ENCODE measurements at places on chromosomes 2 and 18.

GRCh38 chr2:164717000-164717803 is 95.9 kb upstream of the GRB14 start:
- DNase-seq, result no peak

- no peak for DNase-seq
Measured at GRCh38 chr2:219112062-219112406, 48.6 kb downstream of the NHEJ1 start.

- DNase-seq, result no peak
Measured at GRCh38 chr2:156294945-156295580, 37.5 kb downstream of the NR4A2 start.

GRCh38 chr2:29780906-29781305 is 140.5 kb downstream of the ALK start:
- peak; percentile 31 for DNase-seq

DNA sequence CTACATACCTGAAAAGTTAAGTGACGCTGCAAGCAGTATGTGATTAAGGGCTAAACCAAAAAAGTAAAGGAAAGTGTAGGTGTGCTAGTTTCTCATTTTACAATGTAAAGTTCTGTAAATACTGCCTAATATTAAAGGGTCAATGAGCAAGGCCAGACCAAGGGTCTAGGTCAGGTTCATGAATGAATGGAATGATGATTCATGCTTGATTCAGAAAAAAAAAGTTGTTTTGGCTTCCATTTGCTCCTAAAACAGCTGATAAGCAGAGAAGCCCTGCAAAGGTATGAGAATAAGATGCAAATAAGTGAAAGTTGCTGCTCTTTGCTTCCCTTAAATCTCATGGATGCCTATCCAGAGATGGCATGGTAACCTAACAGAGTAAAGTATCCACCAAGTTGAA is 61.3 kb downstream of the PTRHD1 start:
- DNase-seq, result no peak

GRCh38 chr18:57803103-57803969 is at the start of gene ATP8B1:
Gene ATP8B1, minus strand, starts transcription at chr18:57803315. Its CDS starts 71,508 bp downstream, at chr18:57731807.
- no peak for DNase-seq

DNA sequence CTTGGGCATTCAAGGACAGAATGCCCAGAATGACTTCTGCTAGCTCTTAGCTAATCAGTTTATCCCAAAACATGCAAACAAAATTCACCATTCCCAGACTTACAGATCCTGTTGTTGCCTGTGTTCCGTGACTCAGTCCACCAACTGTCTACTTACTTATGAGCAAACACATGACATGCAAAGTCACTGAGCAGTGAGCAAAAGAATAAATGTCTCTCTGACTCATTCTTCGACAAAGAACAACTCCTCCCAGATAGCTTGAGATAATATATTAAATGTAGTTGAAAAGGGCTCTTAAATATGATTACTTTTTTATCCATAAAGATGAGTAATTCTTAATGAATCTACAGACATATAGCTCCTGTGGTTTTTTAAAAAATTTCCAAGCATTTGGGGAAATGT is 9.0 kb upstream of the CREG2 start:
- peak; percentile 80 for DNase-seq

- DNase-seq, result no peak
Measured at GRCh38 chr2:1022178-1022577, 71.5 kb downstream of the SNTG2 start.

- DNase-seq, result no peak
Measured at GRCh38 chr2:82657106-82657505, 1802.0 kb downstream of the SUCLG1 start.

- no peak for DNase-seq
Measured at GRCh38 chr18:63472380-63472779, 4.4 kb upstream of the SERPINB5 start.

DNA sequence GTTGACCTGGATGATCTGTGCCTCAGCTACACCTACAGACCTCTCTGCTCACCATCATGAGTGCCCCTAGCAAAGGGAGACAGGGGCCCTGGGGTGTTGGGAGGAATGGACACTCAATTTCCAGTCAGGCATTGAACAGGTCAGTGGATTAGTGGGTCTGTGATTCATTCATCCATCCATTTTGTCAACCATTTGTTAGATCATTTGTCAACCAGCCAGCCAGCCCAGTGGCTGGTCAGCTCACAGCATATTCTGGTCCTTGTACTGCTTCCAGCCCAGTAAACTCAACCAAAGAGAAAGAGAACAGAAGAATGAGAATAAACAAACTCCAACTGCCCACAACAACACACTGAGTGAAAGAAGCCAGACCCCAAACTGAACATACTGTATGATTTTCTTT is 4.6 kb upstream of the KLF11 start:
- no peak for DNase-seq

GRCh38 chr2:100291152-100291970 is 30.9 kb downstream of the LONRF2 start:
- DNase-seq, result peak; percentile 83

DNA sequence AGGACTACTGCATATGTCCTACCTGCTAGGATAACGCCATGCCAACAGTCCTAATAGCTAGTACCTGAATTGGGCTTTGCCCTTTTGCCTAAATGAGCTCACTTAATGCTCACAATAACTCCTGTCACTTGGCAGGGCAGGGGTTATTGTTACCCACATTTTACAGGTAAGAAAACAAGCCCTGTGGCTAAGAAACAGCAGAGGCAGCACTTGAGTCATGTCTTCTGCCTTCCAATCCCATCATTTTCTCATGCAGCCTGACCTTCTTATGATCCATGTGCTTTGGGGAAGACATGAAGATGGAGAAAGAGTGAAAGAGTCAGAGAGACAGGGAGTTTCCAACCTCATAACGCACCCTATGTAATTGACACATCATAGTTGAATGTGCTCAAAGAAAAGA is 33.6 kb upstream of the LPIN1 start:
- no peak for DNase-seq

DNA sequence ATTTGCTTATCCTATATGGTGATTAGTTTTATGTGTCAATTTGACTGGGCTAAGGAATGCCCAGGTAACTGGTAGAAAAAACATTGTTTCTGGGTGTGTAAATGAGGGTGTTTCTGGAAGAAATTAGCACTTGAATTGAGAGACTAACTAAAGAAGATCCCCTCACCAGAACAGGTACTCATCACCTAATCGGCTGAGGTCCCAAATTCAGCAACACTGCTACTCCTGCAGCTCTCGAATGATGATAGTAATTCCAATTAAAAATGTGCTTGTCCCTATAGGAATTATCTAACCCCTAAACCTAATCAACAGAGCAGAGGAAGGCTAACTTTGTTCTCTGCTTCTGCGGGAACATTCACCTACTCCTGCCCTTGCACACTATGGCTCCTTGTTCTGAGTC is 464.5 kb upstream of the CHST9 start:
- DNase-seq, result no peak

GRCh38 chr2:46225730-46226129 is 71.5 kb upstream of the EPAS1 start:
- DNase-seq, result no peak

GRCh38 chr18:5738526-5738925 is 156.8 kb downstream of the TMEM200C start:
- no peak for DNase-seq

- no peak for DNase-seq
Measured at GRCh38 chr2:36371928-36372391, 16.4 kb downstream of the CRIM1 start.

DNA sequence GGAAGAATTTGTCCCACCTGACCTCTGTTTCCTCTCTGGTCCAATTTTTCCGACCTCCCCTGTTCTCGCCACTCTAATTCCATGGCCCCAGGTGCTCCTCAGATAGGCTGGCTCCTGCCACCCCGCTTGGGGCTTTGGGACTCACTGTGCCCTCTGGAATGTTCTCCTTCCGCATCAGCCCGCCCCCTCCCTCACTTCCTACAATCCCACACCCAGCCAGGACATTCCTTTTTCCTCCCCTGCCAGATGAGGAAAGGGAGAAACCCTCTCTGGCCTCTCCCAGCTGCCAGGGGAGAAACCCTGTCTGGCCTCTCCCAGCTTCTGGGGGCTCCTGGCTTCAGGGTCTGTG is 3.1 kb upstream of the OR6B2 start:
- DNase-seq, result no peak

DNA sequence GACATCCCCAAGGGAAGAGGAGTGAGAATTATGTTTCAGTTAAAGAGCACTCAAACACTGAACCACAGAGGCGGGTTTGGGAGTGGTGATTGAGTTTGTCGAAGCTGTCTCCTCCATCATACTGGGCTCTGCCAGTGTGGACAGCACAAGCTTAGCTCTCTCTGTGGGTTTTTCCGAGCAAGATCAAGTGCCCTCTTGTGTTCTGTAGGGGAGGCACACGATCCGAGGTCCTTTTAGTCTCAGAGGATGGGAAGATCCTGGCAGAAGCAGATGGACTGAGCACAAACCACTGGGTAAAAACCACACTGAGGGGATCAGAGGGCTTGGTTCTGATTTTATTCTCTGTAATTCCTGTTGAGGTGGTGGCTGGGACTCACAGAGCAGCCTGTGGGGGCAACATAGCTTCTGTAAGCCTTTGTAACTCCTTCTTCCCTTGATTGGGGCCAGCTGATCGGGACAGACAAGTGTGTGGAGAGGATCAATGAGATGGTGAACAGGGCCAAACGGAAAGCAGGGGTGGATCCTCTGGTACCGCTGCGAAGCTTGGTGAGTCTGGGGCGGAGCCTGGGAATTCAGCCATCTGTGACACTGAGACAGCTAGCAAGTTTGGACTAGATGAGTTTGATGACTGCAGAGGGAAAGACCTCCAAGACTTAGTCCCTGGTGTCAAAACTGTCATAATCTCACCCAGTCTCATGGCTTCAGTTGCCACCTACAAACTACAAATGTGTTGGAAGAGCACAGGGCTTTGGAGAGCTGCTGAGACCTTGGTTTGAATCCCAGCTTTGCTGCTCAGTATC is 2.0 kb downstream of the NAGK start:
- no peak for DNase-seq

- no peak for DNase-seq
Measured at GRCh38 chr2:211371465-211371864, 815.1 kb downstream of the CPS1 start.

DNA sequence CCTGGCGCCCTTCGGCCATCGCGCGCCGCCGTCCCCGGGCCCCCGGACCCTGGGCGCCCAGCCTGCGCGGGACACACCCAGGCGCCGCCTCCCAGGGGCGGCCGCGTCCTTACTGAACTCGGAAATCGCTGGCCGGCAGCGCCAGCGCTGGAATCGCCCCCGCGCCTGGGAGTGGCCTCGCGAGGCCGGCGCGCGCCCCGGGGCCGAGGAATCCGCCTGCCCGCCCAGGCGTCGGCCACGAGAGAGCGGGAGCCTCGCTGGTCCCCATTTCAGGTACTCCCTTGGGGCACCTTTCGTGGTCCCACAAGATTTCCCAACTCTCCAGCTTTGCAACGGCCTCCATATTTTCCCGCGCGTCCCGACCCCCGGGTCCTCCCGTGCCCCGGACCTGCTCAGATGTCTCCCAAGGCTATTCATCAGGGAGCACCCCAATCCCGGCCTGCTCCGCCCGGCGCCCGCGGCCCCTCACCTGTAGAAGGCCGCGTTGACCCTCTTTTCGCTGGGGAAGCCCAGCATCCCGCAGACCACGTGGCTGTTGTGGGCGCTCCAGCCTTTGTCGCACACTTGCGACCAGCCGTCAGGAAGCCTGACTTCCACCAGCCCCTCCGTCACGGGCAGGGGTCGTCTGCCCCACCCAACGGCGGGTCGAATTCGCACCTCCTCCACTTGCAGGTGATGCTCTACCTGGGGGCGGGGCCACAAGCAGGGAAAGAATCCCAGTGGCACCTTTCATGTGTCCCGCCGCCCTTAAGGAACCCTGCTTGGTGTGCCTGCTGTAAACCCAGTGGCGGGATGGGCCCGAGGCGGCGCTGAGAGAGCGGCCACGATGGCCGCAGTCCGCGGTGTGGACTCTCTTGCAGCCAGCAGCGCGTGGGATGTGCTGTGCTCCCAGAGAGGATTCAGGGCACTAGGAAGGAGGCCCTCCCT is 4.6 kb downstream of the LOXL3 start:
- no peak for DNase-seq

GRCh38 chr2:48938231-48938630 is 182.7 kb upstream of the LHCGR start:
- DNase-seq, result no peak

- DNase-seq, result no peak
Measured at GRCh38 chr2:180829261-180829660, 151.1 kb upstream of the UBE2E3 start.

- DNase-seq, result no peak
Measured at GRCh38 chr2:27431395-27431794, 3.0 kb downstream of the NRBP1 start.

DNA sequence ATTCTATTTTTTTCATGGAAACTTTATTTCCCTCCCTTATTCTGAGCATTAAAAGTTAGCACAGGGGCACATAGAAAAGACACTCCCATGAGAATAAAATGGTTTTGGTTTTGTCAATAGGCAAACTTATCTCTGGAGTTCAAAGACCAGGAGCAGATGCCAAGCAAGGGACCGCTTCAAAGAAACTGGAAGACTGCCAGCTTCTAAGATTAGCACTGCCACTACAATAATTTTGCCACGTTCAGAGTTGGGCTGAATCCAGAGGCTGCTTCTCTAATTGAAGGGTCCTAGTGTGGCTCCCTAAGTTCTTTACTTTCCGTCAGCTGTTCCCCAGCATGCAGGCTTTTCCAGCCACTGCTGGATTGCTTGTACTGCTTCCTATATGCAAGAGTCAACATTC is 681.0 kb upstream of the GCFC2 start:
- DNase-seq, result no peak

GRCh38 chr2:58614219-58614618 is 373.1 kb upstream of the FANCL start:
- DNase-seq, result no peak

DNA sequence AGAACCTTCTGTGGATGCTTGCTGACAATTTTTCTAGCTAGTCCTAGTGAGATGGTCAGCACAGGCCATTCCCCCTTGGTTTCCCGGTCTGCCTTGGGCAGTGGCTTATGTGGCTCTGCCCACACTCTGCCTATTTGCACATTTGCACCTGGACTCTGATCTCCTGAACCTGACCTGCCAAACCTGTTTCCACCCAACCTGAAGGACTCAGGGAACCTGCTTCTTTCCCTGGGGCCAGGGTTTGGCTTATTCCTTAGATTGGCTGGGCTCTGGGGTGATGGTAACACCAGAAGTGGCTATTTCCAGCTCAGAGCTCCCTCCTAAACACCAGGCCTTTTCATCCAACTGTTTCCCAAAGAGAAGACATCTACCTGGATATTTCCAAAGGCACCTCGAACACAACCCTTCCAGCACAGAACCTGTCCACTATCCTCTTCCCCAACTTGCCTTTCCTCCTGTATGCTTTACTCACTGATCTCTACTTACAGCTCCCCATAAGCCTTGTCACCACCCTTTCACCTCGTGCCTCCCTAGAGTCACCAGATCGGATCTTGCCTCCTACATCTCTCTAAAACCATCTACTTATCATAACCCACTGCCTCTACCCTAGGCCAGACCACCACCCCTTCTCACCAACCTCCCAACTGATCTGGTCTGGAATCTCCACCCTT is 5.8 kb upstream of the MTA3 start:
- no peak for DNase-seq

GRCh38 chr2:146997488-146997887 is 847.3 kb upstream of the ACVR2A start:
- no peak for DNase-seq

- DNase-seq, result no peak
Measured at GRCh38 chr2:42622943-42623676, 54.7 kb downstream of the MTA3 start.
